ENCODE measurements at places on chromosomes 7 and 10.

DNA sequence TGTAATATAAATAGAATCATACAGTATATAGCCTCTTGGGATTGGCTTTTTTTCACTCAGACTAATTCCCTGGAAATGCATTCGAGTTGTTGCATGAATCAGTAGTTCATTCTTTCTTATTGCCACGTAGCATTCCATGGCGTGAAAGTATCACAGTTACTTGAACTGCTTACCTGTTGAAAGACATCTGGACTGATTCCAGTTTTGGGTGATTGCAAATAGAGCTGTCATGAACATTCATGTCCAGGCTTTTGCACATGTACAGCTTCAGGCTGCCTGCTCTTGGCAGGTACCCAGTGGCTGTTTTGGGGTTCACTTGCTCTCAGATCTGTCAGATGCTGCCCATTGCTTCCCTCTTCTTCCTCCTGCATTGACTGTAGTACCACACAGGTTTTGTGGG is 54.9 kb downstream of the LRGUK start:
- no peak for DNase-seq

DNA sequence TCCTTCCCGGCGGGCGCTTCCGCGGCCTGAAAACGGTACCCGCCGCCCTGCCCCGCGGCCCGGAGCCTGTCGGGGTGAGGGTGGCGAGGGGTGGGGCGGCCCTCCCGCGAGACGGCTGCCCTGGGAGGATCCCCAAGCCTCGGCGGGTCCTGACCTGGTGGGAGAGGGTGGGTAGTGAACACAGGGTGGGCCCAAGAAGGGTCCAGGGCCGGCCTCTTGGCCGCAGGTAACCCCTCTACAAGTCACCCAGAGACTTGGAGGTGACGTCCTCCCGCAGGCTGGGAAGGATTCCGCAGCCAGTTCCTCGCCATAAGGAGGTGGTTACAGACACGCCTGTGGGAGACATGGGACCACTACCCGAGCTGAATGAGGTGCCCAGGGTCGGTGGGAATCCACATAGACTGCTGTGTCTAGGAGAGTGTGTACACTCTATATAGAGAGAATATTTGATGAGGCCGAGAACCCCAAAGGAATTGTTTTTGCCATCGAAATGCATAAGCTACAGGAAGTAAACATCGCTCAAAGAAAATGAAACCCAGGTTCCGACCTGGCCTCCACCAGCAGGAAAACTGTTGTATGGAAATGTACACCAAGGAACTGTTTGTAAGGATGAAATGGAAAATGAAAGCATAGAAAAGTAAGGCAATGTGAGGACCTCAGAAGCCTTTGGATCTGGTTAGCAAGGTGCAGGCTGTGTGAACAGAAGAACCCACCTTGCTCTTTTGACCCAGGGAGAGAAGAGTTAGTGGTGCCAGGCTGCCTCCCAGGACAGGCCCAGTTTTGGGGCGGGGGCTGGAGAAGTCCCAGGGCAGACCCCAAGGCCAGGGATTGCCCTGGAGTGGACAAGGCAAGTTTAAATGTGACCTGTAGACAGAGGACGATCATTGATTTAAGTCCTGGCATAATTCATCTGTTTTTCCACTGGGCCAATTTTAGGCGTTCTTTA is 659 bp downstream of the OPTN start:
- no peak for DNase-seq

DNA sequence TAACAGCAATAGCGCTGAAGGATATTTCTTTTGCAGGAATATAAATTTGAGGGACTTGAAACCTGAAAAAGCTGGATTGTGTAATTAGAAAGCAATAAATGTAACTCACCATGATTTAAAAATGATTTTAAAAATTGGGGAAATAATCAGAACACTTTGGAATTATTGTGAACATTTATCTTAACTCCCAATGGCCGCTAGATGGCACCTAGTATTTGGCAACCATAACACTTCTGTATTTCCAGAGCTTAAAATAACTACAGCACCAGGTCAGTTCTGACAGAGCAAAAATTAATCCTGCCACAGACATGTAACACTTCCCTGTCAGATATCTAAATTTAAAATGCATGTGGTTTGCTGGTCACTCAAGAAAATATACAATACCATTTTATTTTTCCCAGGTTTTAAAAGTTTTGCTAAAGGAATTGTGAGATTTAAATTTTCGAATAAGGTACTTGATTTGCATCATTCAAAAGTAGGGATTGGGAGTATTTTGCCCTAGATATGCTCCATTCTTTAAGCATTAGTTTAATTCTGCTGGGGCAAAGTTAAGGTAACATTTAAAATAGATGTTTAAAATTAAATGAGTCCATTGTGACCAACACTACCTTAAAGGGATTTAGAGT is 144.5 kb downstream of the PPP1R3A start:
- DNase-seq, result no peak

DNA sequence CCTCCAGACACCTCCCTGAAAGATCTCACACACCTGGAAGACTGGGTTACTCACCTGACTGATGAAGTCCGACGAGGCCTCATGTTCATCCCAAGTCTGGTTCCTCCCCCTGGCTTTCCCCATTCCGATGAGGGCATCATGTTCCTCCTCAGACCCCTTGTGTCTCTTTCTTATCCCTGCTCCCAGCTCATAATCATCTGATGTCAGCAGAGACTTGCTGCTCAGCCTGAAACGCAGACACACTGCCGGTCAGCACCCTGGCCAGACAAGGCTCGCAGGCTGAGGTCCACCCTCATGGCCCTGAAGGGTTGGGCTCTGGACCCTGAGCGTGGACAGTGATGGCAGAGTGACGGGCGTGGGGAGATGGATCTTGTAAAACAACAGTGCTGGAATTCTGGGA is 64.3 kb downstream of the TNRC18 start:
- no peak for DNase-seq

DNA sequence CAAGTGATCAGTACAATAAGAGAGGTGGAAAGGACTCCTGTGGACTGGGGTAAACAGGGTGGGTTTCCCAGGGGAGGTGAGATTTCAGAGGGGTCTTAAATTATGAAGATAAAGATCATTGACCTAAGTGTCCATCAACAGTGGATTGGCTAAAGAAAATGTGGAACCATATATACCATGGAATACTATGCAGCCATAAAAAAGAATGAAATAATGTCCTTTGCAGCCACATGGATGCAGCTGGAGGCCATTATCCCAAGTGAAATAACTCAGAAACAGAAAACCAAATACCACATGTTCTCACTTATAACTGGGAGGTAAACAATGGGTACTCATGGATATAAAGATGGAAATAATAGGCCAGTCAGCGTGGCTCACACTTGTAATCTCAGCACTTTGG is 28.9 kb upstream of the CUX1 start:
- DNase-seq, result no peak

GRCh38 chr10:88147000-88147798 is 283.8 kb downstream of the PTEN start:
- DNase-seq, result no peak

DNA sequence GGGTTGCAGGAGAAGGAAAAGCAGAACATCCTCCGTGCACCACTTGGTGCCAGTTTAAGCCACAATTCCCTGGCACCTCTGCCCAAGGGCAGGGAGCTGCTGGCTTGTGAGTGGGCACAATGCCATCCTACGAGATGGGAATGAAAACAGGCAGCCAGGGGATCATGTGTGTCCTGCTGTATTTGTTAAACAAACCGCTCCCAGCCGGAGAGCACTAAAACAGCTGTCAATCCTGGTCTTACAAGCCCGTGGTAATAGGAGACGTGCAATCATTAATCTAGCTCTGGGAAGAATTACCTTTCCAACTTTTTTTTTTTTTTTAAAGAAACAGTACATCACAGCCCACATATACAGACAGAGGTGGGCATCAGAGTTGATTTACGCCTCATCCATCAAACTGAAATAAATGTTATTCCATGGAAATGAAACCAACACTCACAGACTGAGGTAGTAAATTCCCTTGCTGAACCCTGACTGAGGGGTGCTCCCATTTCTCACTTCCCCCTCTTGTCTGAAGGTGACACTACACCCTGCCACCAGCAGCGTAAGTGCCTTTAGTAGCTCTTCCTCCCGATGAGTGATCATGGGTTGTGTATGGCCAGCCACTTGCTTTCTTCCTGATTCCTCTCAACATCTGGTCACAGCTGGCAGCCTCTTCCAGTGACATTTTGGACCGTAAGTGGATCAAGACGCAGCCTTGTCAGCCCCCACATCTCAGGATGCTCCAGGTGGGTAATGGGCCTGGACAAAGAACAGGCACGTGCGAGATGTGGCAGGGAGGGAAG is 143.8 kb downstream of the TEX36 start:
- DNase-seq, result no peak

DNA sequence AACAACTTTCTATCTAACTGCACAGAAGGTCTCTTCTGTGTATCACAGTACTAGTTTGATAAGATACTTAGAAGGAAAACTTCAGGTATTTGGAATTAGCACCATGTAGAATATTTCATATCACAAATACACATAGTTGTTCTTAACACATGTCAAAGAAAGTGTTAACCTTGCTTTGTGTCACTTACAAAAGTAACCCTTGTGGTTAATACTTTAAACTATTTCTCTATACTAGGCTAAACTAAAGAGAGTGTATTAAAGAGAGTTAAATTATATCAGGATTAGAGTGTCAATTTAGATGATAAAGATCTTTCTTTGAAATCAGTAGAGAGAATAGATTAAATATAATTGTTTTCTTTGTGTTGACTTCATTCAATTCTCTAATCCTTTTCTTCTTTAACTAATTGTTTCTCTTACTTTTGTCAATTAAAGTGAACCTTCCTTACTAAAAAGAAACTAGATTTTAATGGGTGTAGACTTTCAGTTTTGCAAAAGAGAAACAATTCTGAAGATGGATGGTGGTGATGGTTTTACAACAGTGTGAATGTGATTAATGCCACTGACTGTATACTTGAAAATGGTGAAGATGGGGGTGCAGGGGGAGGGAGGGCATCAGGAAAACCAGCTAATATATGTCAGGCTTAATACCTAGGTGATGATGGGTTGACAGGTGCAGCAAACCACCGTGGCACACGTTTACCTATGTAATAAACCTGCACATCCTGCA is 67.8 kb downstream of the CHN2 start:
- DNase-seq, result no peak

DNA sequence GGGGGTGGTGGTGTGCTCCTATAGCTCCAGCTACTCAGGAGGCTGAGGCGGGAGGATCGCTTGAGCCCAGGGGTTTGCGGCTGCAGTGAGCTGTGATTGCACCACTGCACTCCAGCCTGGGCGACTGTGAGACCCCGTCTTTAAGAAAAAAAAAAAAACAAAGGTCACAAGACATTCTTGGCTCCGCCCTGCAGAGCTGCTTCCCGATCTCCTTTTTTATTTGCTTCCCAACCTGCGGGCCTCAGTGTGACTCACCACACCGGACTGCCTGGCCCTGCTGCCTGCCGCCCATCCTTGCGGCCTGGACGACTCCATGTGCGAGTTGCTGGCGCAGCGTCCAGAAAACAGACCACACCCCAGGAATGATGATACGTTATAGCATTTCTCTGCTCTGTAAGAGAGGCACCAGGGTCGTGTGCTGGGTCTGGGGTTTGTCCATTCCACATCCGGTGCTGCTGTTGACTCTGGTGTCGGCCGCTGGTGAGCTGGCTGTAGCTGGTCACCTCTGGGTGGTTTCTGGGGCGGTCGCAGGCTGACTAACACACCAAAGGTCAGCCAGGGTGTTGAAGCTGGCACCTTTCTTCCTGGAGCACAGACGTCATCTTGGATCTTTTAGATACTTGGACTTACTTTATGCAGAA is 123.6 kb downstream of the TCF7L2 start:
- DNase-seq, result no peak

DNA sequence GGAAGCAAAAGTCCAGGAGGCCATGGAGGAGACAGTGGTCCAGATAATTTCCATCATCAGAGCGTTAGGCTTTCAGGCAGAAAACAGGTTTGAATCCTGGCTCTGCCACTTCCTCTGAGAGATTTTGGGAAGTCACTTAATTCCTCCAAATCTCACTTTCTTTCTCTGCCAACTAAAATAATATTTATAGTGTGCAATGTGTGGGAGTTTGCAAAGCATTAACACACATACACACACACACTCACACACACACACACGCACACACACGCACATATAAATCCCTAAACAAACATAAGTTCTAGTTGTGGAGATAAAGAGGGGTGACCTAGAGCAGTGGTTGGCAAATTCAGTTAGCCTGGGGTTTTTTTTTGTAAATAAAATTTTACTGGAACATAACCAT is 84.8 kb downstream of the TRIL start:
- no peak for DNase-seq

DNA sequence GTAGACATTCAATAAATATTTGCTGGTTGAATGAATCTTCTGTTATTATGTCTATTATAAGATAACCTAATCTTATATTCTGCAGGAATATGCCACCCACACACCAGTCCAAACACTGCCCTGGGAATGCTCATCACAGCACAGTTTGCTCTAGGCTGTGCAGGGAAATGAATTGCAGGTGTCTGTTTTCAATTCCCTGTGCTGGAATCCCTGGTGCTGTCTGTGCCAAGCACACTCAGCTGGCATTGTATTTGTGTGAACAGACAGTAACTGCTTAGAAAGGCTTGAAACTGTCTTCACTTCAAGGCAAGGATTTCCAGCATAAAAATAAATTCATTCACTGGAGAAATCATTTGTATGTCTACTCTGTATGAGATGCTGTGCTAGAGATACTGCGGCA is 20.2 kb downstream of the ATOH7 start:
- no peak for DNase-seq

GRCh38 chr7:65946904-65947303 is 35.1 kb downstream of the GUSB start:
- no peak for DNase-seq

DNA sequence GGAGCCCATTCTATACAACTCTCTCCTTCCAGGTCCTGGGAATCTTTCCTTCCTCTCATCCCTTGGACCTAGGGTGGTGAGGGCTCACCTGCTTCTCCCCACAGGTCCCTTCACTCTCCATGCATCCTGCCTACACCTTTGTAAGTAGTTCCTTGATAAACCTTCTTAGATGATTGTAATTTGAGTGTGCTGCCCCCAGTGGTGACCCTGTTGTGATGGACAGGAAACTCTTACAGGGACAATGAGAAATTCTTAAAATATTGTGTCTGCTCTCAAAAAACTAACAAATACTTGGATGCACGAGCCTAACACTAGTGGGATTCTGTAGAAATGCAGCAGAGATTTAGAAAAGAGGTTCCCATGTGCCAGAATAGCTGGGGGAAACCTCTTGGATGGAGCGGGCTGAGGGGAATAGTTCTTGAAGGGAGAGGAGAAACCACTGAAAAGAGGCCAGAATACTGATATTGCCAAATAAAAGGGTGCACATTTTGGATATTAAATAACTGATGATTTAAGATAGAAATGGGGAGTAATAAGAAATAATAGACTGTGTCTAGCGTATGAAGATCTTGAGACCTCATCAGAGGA is 6.7 kb upstream of the PAXIP1 start:
- DNase-seq, result no peak

DNA sequence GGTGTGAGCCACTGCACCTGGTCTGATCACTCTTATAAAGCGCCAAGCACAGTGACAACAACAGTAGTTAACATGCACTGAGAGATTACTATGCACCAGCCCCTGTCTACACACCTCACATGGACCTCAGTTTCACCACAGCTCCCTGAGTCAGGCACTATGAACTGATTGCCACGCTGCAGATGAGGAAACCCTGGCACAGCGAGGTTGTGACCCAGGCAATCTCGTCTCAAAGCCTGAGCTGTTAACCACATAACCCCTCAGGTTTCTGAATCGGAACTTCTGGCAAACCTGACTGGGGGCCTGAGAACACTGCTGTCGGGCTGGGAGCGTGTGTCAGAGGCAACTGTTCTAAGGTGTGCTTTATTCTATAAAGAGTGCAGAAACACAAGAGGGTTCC is 150.8 kb downstream of the RNF216 start:
- DNase-seq, result no peak

- no peak for DNase-seq
Observed at GRCh38 chr10:132269266-132270230, 38.2 kb downstream of the STK32C start.

GRCh38 chr7:98229991-98230745 is 18.9 kb downstream of the BHLHA15 start:
- DNase-seq, result no peak

Data from activated T-helper 1 cell treated with Interleukin-2 at 50 U/mL for 16 hours (primary cell).